ENCODE measurements at places on chromosomes 16 and 17.

DNA sequence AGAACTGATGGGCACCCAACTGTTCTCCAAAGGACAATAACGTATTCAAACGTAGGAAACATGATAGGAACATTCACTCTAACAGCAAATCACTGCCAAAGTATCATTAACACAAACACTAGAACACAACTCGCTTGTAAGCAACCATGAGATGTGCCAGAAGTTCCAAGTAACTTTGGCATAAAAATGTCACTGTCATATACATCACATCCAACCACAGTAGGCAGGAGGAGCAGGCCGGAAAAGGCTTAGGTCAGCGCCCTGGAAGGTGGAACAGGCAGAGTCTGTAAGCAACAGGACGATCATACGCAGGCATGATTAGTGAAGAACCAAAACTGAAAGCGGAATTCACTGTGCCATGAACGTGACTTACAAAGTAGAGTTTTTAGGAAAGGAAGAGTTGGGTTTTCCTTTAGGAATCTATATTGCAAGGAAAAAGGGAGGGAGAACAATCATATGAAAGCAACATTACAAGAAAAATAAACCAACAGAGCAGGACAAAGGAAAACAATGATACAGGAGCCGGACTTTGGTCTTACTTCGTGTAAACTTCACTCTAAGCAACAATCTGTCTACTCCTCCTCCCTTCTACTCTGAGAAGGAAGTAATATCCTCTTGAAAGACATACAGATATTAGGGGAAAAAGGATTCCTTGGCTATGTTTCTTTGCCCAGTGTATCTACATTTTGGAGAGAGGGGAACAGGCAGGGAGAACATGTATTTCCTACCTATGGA is 52.3 kb downstream of the YWHAE start:
- no peak for DNase-seq

DNA sequence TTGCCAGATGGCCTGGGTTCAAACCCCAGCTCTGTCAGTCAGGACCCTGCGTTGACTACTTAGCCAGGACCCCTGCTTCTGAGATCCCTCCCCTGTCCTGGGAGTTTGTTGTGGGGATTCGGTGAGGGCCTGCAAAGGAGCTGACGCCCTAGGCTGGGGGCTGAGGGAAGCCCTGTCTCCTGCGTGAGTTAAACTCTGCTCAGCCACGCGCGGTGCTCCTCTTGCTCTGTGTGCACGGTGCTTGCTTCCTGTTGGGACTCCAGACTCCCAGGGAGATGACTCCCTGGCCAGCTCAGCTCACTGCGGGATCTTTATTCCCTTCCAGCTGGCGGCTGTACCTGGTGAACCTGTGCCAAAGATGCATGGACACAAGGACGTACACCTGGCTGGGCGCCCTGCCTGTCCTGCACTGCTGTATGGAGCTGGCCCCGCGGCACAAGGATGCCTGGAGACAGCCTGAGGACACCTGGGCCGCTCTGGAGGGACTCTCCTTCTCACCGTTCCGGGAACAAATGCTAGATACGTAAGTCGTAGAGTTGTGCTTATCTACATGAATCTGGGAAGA is 37.4 kb downstream of the RNF213 start:
- DNase-seq = no peak

- peak; percentile 85 for DNase-seq
Observed at GRCh38 chr17:82353484-82353883, 5.6 kb upstream of the TEX19 start.

GRCh38 chr16:79607587-79607986 is 7.0 kb upstream of the MAF start:
- peak; percentile 77 for DNase-seq

DNA sequence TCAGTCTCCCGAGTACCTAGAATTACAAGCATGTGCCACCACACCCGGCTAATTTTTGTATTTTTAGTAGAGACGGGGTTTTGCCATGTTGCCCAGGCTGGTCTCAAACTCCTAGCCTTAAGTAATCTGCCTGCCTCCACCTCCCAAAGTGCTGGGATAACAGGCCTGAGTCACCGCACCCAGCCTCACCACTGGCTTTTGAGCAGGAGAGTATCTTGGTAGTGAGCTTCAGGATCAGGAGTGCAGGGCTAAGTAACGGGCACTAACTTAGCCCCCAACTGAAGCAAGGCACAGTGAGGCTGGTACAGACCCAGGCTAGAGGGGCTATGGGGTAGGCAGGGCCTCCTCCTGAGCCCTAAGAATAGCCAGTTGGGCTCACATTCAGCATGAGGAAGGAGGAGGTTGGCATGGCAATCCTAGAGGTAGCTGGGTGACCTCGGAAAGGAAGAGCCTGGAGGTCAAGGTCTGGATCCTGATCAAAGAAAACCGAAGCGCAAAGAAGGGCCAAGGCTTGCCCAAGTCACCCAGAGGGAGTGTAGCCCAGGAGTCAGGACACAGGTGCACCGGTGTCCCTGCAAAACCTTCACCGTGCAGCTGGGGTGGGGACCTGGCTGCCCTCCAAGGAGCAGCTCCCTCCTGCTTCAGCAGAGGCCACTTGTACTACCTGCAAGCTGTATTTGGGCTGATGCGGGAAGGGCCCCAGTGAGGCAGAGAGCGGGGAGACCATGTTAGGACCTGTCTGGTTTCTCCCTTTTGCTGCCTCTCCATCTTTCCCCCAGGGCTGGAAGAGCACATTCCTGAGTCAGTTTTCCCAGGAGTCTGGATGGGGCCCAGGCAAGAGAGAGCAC is 1.3 kb upstream of the ADGRG5 start:
- DNase-seq = peak; percentile 98

- no peak for DNase-seq
Observed at GRCh38 chr16:67166598-67167168, 2.1 kb downstream of the HSF4 start.

GRCh38 chr17:45132572-45133463 is 503 bp upstream of the PLCD3 start:
- peak; percentile 84 for DNase-seq

- no peak for DNase-seq
Observed at GRCh38 chr17:50279639-50280038, 5.4 kb downstream of the TMEM92 start.

GRCh38 chr17:27530764-27531391 is 74.6 kb downstream of the KSR1 start:
- DNase-seq = no peak

GRCh38 chr17:12620200-12620720 is 45.4 kb upstream of the MYOCD start:
- no peak for DNase-seq

GRCh38 chr17:8210761-8211458 is 535 bp upstream of the AURKB start:
- no peak for DNase-seq

- DNase-seq = no peak
Observed at GRCh38 chr17:34285286-34285792, at the start of gene CCL11. Gene CCL11, plus strand, starts transcription at chr17:34285742. Its CDS starts 67 bp downstream, at chr17:34285809.

DNA sequence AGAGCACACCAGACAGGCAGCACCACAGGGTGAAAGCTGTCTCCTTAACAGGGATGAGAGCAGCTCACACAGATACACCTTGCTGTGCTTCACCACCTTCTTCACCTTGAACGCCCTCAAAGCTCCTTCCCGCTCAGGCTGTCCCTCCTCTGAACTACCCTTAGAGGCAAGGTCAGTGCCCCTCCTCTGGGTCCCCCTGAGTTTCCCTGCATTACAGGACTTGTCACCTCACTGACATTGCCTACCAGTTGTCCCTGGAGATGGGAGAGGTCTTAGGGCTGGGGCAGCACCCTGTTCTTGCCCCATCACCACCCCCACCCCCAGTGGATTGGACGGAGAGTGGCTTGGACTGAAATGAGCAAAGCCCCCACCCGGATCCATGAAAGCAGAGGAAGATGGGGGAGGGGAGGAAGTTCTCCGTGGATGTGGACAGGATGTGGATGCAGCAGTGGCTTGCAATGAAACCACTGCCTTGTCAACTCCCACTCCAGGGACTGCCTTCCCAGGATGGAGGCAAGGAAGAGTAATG is 73.2 kb upstream of the CDH5 start:
- DNase-seq = no peak

GRCh38 chr17:39641883-39642282 is 4.9 kb downstream of the STARD3 start:
- DNase-seq = no peak

DNA sequence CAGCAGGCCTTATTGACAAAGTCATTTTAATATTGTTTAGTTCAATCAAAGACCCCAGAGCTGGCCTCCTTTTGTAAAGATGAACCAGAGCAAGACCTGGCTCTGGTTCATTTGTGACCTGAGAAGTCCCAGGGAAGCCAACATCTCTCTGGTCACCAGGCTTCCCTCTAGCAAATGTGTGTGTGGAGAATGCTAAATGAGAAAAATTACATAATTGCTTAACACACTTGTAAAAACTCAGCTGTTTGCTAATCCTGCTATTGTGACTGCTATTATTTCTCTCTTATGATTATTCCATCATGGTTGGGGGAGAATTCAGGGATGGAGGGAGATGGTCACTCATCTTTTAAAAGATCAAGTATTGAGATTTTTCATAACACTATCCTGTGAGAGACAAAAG is 94.3 kb upstream of the CLEC3A start:
- no peak for DNase-seq

GRCh38 chr17:64491034-64491860 is 5.6 kb downstream of the POLG2 start:
- DNase-seq = peak; percentile 64

DNA sequence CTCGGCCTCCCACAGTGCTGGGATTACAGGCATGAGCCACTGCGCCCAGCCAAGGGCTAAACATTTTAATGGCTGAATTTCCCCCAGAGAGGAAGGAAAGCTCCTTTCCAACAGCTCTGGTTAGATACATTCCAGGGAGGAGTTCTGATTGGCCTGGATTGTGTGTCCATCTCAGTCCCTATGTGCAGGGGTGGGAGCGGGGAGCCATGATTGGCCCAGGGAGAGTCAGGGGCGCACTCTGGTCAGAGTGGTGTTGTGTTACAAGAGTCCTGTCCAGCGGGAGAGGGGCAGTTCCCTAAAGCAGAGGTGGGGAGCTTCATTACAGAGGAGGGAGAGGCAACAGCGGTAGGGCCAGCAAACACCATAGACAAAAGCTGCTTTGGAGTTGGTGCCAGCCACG is 75.0 kb downstream of the RAP1GAP2 start:
- DNase-seq = no peak

DNA sequence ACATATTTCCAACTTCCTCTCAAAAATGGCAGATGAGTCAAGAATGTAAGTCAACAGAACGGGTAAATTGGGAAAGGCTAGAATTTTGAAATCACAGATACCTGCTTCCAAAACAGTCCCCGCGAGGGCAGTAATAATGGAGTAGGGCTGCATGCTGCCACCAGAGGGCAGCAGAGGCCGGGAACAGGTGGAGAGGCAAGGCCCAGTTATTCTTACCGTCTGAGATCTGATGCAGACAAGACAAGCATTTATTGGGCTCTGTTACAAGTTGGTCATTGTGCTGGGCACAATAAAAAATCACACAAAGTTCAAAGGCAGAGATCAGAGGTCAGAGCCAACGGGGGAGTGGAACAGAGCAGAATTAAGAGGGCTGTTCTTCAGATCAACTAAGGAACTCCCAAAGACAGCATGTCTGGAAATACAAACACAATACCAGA is 8.8 kb upstream of the MLKL start:
- DNase-seq = peak; percentile 88

- no peak for DNase-seq
Observed at GRCh38 chr17:4846635-4847390, 13.7 kb downstream of the MINK1 start.

DNA sequence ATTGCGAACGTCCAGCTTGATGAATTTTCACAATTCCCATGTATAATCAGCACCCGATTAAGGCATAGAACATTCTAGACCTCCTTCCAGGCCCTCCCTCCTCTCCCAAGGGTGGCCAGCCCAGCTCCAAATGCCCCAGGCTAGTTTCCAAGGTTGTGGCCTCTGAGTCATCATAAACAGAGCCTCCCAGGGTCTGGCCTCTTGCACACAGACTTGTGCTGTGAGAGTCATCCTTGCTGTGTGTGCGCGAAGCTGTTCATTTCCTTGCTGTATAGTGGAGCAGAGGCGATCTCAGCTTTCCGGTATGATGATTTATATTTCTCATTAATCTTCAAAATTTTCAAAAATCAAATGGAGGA is 20.5 kb upstream of the JPH3 start:
- DNase-seq = no peak

GRCh38 chr17:42038221-42038973 is 12.0 kb downstream of the C17orf113 start:
- no peak for DNase-seq

DNA sequence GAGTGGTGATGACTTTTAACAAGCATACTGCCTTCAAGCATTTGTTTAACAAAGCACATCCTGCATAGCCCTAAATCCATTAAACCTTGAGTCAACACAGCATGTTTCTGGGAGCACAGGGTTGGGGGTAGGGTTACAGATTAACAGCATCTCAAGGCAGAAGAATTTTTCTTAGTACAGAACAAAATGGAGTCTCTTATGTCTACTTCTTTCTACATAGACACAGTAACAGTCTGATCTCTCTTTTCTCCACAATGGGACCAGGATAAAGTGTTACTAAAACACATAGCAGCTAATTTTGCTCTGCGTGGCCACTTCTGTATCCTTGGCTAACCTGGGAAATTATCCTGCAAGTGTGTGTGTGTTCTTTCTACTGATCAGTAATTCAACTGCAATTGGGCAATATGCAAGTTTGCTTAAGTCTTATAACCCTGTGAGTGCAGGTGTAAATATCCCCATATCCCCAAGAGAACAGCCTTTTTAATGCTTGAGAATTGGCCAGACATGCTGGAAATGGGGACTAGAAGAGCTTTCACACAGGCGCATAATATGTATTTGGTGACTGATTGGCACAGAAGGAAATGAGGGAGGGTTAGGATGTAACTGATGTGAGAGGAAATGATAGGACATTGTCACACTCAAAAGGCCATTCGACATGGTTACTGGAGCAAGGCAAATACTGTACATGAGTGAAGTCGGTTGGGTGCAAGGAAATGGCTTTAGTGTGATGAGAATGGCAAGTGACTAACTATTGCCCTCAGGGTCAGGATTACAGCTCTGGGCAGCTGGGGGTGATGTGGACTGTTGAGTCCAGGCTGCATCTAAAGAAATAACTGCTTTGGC is 10.8 kb upstream of the ANKS4B start:
- no peak for DNase-seq
